ENCODE measurements at places on chromosomes 16 and 17.

- DNase-seq = no peak
These were observed 443.2 kb downstream of the XYLT1 start for GRCh38 chr16:17027488-17028129.

- no peak for DNase-seq
These were observed 105.9 kb upstream of the CACNG3 start for GRCh38 chr16:24150282-24150681.

DNA sequence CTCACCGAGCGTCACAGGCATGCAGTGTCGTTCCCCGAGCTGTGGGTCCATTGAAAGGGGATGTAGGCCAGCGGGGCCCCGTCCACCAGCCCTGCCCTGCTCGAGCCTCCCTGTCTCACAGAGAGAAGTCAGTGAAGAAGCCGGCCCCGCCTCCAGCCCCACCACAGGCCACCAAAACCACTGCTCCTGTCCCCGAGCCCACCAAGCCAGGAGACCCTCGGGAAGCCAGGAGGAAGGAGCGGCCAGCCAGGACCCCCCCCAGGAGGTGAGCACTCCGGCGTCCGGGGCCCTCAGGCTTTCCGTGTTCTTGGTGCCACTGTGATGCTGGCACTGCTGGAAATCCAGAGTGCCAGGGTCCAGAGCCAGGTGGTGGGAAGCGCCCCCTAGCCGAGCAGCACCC, 13.9 kb upstream of the IL17C start:
- DNase-seq = no peak

GRCh38 chr16:48395375-48395774, 10.2 kb upstream of the SIAH1 start:
- DNase-seq = no peak

GRCh38 chr17:66474258-66474657, 171.8 kb downstream of the PRKCA start:
- DNase-seq = no peak

- no peak for DNase-seq
These were observed 105.4 kb upstream of the RBFOX1 start for GRCh38 chr16:7227229-7227721.

- no peak for DNase-seq
These were observed 1.4 kb downstream of the SARM1 start for GRCh38 chr17:28372945-28373274.

GRCh38 chr17:17419631-17420030, 57.2 kb upstream of the MED9 start:
- DNase-seq = no peak

DNA sequence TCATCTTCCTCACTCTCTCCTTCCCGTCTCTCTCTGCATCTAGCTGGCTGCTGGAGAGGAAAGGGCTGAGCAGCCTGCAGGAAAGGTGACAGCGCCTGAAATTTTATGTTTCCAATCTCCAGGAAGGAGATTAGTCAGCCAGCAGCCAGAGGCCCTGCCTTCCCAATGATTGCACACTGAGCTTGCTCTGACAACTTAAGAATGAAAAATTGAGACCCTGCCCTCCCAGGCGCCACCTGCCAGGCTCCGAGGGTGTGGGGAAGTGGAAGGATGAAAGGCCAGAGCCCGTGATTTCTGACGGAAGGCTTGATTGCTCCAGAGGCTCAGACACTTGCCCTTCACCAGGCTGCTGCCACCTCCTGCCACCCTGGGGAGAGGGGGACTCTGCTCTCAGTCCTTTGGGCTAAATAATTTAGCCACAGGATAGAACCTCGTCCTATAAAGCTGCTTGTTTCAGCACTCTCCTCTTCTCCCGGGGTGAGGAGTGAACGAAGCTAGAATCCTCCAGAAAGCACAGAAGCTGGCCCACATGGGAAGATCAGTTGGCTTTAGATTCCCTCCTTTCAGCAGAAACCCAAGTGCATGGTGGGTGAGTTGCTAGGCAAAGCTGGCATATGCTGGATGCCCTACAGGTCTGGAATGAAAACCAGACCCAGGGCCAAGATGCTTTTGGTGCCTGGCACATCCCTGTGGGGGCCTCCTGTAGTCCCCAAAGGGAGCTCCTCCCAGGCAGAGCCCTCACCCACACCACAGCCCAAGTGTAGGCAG, 33.5 kb downstream of the GRIN2C start:
- DNase-seq = peak; percentile 67

DNA sequence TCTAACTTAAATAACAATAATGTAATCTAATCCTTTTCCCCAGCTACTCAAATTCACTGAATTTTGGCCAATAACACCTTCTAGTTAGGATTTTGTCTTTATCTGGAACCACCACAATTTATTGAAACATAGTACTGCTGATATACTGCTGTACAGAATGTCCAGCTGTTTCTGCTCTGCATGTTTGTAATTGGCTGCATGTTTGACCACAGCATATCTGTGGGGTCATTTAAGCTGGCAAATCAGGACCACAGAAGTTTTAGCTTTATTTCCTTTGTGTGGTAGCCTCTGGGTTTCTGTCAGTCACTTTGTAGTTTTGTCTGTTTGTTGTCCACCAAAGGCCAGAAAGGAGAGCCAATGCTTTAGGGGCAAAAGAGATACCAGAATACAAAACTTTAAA, 22.2 kb upstream of the RAB11FIP4 start:
- DNase-seq = no peak

Data from kidney capillary endothelial cell (primary cell).